ENCODE measurements at places on chromosomes 1 and 21.

DNA sequence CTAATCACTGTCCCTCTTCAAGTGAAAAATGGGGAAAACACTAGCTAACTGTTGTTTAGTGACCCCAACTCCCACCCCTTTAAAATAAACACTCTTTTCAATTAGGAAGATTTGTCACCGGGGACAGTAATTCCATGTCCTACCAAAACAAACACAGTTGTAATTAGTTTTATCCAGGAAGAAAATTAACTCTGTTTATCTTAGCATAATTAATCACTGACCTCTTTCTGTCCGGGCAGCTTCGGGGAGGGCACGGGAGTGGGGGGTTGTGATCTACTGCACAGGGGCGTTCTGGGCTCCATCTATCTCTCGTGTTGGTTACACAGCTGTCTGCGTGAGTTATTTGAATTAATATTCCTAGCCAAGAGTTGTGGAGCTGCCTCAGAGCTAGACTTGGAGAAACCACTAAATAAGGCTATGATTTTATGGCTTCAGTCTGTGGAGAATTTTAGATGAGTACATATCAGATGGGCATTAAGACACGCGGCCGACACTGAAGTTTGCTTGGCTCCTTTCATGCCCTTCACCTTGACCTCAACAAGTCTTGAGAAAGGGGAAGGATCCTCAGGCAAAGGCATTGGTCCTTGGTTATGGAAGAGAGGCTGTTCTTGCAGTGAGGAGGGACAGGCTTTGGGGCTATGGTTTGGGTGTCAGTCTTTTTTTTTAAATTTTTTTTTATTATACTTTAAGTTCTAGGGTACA is 102.0 kb upstream of the TRABD2B start:
- peak; percentile 23 for DNase-seq

DNA sequence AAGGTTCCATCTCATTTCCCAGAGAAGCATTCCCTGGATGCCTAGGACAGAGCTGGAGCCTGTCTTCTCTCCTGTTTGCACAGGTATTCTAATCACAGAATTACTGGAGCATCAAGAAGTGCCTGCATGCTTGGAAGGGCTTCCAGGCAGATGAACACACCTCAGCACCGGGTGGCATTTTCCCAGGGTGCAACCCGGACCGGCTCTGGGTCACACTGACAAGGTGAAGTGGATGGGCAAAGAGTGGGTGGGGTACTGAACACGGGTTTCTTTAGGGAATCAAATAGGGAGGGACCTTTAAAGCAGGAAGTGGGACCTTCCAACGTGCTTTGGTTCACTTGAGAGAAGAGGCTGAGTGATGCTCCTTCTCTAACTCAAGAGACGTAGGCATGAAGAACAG is 7.1 kb upstream of the PEF1 start:
- no peak for DNase-seq

- peak; percentile 85 for DNase-seq
Measured at GRCh38 chr1:54409156-54410142, 3.3 kb upstream of the SSBP3 start.

DNA sequence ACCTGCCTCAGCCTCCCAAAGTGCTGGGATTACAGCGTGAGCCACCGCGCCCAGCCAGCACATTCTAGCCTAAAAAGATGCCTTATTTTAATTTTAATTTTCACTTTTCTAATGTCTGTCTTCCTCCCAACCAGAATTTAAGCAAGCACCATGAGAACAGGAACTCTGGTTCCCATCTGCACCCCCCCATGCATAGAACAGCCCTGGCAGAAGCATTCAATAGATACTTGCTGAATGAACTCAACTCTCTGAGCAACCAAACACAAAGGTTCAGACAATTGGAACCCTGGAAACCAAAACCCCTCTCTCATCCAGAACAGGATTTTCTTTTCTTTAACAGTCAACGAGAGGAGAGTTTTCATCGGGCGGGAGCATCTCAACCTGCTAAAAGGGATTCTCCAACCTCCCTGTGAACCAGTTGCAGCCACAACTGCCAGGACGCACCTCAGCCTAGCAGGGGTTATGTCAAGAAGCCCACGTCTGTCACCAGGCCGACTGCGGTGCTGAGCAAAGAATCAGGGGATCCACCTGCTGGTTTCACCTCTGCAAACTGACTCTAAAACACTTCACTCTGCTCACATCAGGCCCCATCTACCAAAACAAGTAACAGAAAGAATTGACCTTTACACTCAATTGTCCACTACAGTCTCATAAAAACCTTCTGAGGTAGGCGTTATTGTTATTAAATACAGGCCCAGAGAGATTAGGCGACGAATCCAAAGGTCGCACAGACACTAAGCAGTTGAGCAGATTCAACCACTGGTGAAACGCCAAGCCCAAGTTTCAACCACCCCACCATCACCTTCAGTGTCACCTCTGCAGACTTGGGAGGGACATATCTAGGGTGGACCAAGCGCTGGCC is 1.7 kb downstream of the KIAA2013 start:
- DNase-seq = no peak

DNA sequence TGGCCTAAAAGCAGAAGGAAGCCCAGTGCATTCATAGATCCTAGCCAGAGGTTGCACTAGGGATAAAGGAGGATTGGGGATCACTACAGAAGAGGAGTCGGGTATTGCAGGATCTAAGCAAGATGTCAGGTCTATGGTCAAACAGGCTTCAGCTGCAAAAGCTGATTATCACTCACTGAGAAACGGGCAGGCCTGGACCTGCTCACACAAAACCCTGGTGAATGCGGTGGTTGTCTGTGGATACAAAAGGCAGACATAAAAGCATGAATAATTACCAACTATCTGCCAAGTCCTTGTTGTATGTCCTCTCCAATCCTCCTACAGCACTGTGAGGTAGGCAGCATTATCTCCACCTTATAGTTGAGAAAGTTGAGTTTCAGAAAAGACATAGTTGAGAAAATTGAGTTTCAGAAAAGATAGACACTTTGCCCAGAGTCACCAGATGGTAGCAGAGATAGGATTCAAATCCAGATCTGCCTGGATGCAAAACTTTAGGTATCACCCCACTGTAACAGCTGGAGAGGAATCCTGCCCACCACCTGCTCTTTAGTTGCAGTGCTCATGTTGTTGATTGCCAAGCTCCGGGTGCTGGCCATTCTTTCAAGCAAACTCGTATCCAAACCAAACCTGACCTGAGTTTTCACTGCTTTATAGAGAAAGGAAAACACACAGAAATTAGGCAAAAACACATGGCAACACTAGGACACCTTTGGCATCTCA is 49.6 kb upstream of the HOOK1 start:
- DNase-seq = no peak

GRCh38 chr1:231062500-231063270 is 22.6 kb upstream of the FAM89A start:
- no peak for DNase-seq

- DNase-seq = no peak
Measured at GRCh38 chr1:151718011-151718431, 1.4 kb upstream of the CELF3 start.

DNA sequence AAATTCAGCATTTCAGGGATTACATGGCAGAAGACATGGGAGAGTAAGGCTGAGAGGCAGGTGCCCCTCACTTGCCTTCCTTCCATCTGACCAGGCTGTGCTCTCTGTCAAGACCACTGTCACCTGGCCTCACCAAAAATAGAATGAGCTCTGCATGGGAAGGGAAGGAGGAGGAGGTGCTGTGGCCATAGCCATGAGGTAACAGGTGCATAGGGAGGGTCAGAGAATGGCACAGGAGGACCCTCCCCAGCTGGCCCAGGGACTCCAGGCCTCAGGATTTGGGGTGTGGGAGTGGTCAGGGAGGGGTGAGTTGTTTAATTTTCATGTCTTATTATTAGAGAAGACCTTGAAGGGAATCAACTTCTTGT is 192.3 kb downstream of the FCRL5 start:
- DNase-seq = no peak

- DNase-seq = no peak
Measured at GRCh38 chr1:201648066-201648906, 109.4 kb downstream of the NAV1 start.

DNA sequence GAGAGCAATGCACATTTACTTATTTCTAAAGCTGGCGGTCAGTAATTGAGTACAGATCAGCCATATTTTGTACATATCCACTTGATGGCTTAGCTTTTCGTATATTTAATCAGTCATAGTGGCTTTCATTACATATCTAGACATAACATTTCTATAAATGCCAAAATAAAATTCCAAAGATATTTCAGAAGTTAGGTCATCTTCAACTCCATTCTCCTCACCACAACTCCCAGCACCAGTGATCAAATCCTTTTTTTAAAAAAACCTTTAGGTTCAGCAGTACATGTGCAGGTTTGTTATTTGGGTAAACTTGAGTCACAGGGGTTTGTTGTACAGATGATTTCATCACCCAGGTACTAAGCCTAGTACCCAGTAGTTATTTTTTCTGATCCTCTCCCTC is 53.9 kb upstream of the GNG4 start:
- DNase-seq = no peak

DNA sequence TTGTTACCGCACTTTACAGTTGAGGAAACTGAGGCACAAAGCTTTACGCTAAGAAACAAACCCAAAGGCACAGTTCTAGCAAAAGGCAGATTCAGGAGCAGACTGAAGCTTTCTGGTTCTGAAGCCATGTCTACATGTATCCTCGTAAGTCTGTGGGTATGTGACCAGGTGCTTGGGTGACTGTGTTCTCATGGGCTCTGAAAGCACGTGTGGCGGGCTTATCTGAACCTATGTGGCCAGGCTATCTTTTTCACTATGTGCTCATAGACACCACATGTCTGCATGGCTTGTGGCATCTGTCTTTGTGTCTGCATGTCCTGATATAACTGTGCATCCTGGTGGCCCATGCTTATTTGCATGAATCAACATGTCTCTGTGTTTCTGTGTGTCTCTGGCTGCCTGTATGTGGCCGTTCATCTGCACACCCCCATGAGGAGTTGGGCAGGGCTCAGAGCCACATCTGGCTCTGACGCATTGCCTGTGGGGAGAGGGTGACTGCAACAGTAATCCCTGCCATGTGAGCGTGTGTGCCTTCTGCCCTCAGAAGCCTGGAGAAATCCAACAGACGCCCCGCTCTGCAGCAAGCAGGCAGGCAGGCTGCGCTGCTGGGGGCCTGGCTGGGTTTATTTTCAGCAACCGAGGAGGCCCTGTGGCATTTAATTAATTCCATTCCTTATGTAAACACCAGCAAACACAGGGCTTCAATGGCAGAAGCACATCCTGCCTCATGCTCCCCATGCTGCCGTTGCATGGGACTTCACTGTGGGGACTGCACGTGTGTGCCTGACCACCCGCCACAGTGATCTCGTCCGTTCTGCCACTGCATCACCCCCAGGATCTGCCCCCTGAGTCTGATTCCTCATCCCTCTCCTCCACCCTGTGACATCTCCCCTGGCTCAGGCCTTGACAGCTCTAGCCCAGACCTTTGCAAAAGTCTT is 115.4 kb downstream of the TRABD2B start:
- DNase-seq = no peak

DNA sequence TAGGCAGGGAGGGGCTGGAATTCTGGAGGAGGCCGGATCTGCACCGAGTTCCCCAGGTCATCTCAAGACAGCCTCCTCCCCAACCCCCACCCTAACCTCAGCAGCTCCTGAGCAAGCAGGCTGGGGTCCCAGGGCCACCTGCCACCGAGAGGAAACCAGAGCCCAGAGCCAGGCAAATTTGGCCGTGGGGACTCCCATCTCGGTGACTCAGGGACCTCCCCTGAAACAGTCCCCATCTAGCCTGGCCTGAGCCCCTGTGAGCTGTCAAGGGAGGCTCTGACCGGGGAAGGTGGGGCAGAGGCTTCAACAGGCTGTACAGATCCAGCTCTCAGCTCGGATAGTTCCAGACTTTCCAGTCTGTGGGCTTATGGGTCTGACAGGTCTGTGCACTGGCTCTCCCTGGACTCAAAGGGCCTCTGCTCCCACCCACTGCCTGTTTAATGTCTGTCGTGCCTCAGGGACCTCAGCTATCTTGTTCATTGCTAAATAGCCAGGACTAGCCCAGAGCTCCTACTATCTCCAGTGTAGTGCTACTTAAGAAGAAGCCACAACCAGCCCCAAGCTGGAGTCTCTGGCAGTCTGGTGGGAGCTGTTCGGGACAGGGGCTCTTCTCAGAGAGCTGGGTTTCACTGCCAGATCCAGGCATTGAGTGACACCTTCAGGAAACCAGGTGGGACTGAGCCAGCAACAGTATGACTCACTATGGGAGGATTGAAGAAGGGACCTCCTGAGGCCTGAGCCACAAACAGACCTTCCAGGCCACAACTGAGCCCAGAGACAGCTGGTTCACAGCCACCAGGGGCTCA is 25.6 kb downstream of the MATN1 start:
- no peak for DNase-seq

DNA sequence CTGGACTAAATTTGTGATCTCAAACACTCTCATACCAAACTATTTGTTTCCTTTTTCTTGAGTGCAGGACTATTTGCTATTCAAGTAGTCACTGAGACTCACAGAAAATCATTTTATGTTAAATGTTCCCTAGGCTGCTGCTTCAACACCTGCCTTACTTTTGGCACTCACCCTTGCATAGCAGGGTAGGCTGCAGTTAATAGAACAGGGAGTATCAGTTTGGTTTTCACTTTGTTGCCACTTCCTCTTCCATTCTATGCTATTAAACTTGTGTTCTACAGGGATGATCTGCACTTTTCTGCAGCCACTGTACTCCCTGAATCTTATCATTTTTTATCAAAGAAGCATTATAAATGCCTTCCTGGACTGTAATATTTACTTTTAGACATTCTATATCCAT is 148.7 kb upstream of the PRMT6 start:
- DNase-seq = no peak

DNA sequence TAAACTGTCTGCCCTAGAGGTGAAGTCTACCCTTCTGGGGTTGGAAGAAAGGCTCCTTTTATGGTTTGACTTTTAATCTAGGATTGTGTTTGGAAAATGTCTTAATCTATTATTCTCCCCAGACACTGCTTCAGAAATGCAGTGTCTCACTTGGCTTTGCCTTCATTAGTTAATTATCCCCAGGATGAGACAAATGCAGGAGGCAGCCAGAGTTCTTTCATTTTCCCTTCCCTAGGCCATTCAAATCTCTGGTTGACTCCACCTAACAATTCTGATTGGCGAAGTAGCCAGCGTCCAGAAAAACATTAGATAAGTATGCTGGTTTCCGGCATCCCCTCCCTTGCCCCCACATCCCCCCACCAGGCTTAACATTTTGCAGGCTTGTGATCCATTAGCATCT is 325.8 kb upstream of the PBX1 start:
- no peak for DNase-seq

- no peak for DNase-seq
Measured at GRCh38 chr1:78267513-78268218, 221.9 kb downstream of the GIPC2 start.

DNA sequence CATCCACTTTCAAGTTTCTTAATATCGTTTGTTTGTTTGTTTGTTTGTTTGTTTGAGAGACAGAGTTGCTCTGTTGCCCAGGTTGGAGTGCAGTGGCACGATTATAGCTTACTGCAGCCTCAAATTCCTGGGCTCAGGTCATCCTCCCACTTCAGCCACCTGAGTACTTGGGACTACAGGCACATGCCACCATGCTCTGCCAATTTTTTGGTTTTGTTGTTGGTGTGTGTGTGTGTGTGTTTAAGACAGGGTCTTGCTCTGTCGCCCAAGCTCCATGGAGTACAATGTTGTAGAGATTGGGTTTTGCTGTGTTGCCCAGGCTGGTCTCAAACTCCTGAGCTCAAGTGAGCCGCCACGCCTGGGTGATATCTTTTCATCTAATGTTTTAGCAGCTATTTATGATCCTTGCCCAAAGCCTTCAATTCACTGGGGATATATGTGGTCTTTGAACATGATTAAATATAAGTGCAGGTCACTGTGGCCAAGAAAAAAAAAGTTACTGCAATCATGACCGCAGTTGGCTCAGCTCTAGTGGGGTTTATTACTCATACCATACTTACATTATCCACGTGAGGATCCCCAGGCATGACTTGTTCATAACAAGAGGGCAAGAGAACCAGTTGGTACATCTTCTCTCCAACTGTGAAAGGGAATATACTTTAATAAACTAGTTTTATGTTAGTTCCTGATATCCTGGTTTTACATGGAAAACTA is 8.0 kb downstream of the RRP1B start:
- no peak for DNase-seq
